ENCODE measurements at places on chromosomes 12 and 14. TPM values are rescaled to one million over a fixed set of nuclear protein-coding genes. Genes with fewer than 3 reads are reported as not detected.

RERG gene
- total RNA-seq = 0.26 TPM

DLGAP5 gene
- total RNA-seq = 8.1 TPM

MYF6 gene
- under 0.01 TPM for total RNA-seq

FAIM2 gene
- total RNA-seq = 3.6 TPM

All from fibroblast of lung (primary cell).